ENCODE measurements at places on chromosomes 2 and 18.

DNA sequence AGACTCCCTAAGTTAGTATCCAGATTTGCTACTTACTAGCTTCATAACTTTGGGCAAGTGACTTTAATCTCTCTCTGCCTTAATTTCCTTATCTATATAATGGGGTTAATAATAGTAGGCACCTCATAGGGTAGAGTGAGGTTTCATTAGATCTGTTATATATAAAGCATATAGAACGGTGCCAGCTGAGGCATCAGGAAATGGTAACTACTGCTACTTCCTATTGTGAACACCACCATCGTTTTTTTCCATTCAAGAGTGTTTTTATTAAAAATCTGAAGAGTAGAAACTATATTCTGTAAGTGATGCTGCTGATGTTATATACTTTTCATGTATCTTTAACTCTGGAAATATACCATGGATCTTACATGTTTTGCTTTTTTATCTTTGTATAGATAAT lies 44.3 kb downstream of the MALT1 start:
- DNase-seq = no peak

GRCh38 chr2:790081-790480 lies 112.9 kb upstream of the TMEM18 start:
- DNase-seq = no peak

GRCh38 chr2:128639693-128640092 lies 321.0 kb upstream of the HS6ST1 start:
- DNase-seq = no peak

DNA sequence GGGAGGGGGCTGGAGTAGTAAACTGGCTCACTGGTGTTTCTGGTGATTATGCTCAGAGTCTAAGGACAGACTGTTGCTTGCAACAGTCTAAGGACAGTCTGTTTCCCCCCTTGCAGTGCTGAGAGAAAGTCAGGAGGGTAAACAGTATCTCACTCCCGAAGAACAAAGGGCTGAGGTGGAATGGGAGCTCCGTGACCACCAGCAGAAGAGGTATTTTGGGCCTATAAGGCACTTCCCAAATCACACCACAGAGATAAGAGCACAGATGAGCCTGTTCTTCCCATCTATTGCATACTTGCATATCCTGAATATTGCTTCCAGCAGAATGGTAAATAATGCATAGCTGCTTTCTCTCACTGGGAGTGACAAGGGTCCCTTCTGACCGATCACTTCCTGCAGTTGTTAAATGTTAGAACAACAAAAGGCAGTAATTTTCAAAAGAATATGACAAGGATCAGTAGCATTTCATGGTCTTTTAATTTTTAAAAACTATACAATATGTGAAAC lies 160.4 kb upstream of the LYPD1 start:
- DNase-seq = no peak

- no peak for DNase-seq
Measured at GRCh38 chr2:48018480-48018879, 112.2 kb upstream of the FBXO11 start.

DNA sequence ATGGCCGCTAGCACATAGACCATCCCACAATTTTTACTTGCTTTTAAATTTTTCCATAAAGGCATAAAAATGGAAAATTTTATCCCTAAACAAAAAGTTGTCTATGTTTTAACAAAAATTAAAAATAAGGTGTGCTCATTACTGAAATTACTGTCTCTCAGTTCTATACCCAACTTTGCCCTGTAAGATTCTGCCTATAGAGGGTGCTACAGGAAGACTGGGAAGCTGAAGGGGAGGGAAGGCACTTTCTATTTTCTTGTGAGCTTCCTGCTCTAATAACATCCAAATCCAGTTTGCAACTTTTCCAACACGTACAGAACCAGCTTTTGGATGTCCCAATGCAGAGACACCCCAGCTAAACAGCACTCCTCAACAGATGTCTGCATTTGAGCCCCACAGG lies 666.9 kb downstream of the PLCL1 start:
- no peak for DNase-seq

DNA sequence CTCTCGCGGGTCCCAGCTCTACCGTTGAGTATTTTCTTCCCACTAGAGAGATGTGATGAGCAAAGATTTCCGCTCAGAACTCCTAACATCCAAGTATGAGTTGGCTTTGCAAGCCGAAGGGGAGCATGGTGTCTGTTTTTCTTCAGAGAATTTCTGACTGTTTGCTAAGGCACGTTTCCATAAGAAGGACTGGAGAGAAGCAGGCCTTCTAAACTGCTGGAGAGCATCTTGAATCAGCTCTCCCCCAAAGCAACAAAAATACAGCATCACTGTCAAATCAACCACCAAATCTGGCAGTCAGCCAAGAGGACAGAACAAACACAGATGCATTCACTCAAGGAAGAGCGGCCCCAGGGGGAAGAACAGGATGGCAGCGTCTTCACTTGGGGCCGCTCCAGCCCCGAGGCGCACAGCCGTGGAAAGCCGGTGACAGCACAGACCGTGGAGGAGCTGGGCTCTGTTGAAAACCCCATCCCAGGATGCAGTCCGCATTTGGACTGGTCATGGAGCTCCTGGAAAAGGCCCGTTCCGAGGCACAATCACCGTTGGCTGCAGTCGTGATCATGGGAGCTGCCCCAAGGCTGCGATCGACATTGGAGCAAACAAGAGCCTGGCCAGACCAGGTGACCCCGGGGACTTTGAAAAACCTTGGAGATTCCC lies 101.4 kb downstream of the NFATC1 start:
- no peak for DNase-seq

- no peak for DNase-seq
Measured at GRCh38 chr18:54888933-54889332, 60.7 kb downstream of the RAB27B start.

DNA sequence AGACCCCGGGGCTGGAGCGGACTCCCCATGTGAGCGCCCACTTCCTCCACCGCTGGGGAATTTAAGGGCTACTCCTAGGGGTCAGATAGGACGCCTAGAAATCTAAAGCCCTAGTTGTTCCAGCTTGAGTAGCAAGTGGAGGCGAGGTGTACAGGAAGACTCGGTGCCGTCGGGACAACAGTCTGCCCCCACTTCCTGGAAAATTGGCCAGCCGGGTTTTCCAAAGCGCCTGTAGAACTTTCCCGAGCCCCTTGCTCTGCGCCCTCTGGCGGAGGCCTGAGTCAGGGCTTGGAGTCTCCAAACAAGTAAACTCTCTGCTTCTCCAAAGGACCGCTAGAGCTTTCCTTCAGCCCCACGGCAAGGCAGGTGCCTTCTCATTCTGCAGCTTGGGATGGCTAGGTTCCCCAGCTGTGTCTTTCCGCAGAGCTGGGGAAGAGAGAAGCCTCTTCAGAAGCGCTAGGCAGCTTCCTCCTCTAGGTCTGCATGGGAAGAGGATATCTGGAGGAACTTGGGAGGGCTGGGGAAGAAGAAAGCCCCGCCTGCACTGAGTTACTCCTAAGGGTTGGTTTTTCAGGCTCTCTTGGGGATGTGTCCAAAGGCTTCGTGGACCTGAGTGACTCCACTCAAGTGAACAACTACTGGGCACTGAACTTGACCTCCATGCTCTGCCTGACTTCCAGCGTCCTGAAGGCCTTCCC lies 681 bp downstream of the SPR start:
- DNase-seq = peak; percentile 63

DNA sequence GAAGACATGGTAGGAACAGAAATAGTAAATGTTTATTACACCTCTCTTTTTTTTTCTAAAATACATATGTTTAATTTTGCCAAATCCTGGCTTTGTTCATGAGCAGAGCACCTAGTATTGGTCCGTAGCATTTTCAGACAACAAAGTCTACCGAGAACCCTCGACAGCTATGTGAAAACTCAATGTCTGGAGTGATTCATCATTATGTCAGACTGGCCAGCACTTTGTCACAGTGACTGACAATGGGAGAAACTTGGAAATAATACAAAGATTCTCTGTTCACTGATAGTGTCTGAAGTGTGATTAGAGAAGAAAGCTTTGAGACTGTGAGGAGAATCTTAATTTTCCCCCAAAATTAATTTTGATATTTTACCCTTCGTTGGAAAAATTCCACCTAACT lies 143.0 kb downstream of the HNMT start:
- no peak for DNase-seq

GRCh38 chr2:70771446-70771845 lies 3.4 kb upstream of the ADD2 start:
- no peak for DNase-seq

- DNase-seq = no peak
Measured at GRCh38 chr2:229041691-229042090, 229.4 kb downstream of the PID1 start.

DNA sequence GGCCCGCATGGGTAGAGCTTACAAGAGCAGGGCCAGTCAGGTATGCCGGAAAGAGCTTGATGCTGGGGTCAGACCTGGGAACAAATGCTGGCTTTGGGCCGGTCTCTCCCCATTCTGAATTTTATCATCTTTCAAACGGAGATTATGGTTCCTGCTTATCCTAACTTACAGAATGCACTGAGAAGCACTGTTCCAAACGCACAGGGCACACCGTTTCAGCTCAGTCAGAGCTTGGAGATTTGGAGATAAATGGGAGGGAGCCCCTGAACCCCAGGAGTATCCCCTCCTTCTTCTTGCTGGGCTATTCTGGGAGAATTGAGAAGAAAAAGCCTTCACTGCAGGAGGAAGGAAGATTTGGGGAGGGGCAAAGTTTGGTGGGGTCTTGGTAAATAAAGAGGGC lies 169.4 kb downstream of the DDX1 start:
- DNase-seq = no peak

GRCh38 chr2:239955989-239956817 lies 68.9 kb downstream of the NDUFA10 start:
- no peak for DNase-seq

- DNase-seq = no peak
Measured at GRCh38 chr2:141015341-141016047, 1115.3 kb downstream of the LRP1B start.

- DNase-seq = no peak
Measured at GRCh38 chr2:29562319-29562718, 359.1 kb downstream of the ALK start.

DNA sequence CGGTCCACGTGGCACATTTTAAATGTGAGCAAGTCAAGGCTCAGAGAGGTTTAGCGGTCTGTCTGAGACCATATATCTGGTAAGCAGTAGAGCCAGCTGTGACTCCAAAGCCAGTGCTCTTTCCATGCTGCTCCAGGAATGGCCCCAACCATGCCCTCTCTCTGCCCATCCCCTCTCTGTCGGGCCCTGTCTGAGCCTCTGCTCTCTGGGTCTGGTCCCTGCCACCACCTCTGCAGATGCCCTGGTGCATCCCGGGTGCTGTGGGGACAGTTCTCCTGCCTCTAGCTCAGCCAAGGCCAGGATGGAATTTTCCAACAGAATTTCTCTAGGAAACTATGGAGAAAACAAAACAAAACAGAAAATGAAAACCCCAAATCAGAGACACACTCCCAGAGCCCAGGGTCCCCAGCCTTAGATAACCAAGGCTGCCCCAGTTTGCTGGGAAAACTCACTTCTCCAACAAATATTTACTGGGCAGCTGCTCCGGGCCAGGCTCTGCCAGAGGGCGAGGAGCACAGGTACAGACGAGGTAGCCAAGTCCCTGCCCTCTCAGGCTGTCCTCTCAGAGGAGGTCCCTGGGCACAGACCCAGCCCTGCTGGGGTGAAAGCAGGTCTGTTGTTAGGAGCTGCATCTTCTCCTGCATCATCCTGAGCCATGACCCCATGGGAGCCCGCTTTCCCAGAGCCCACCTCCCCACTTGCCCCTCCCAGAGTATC lies 9.2 kb downstream of the ADRA2B start:
- DNase-seq = no peak

DNA sequence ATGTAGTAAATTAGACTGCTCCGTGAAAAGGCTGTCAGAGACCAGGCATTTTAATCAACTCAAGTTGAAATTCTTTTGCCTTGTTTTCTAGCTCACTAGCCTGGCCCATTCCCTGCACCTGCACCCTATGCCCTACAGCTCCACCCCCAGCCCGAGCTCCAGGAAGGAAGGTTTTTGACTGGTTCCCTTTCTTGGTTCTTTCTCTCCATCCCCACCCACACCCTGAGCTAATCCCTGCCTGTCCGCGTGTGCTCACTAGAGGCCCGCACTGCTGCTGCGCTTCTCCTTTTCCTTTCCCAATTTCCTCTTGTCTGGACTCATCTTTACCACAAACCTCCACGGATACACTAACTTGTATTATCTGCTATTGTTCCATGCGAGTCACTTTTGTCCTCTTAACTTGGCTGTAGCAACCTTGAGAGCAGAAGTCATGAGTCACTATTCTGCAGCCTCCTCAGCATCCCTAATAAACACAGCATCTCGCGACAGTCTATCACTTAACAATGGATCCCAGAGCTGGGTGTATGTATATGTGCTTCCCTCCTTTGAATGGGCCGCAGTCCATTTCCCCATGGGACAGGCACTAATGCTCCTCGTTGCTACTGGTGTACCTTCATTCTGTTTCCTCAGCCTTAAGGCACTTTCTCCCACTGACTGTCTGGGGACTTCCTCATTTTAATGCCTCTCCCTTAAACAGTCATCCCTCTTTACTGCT lies 36.5 kb downstream of the COLEC12 start:
- DNase-seq = no peak

- no peak for DNase-seq
Measured at GRCh38 chr18:75962036-75962572, 532.9 kb downstream of the ZNF516 start.

DNA sequence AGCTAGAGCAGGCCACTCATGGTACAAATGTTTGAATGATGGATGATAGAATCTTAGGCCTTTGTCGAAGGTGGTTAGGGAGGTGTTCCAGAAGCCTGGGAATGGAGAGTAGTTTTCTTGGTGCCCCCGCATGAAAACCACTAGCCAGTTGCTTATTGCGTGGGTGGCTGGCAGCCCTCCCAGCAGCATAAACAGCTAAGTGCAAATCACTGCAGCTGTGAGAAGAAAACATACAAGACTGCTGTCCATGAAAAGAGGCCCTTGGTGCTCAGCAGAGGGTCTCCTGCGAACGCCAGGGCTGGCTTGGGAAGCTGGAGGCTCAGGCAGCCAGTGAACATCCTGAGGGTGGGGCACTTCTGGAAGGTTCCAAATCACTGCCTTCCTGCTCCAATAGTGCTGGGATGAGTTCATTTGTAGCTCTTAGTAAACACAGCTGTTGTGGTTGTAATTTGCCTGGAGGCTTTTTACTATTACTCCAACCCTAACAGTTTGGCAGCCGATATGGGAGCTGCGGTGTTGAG lies 118.8 kb downstream of the MGAT5 start:
- DNase-seq = no peak

DNA sequence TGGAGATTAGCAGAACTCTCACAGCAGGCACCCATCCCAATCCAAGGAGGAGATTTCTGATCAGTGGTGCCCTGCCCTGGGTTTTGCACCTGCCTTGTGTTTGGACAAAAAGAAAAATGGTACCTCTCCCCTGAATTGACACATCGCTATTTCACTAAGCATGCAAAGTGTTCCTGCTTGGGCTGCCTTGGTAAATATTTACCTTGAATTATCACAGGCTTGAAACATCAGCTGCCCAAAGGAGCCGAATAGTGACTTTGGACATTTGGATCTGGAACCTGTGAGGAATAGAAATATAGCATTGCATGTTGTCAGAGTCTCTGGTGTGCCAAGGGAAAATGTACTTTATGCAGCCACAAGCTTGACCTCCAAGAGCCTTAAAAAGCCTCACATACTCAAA lies 926.4 kb upstream of the FANCL start:
- no peak for DNase-seq

- no peak for DNase-seq
Measured at GRCh38 chr2:199452260-199452990, 5.3 kb downstream of the SATB2 start.

GRCh38 chr2:160169471-160169870 lies 30.6 kb downstream of the ITGB6 start:
- DNase-seq = no peak

All from activated CD8-positive, alpha-beta T cell treated with anti-CD3 and anti-CD28 coated beads, Interleukin-2, amount 10 ng/mL, durations not matched to agents 7 days and 5 days (primary cell).